ENCODE measurements at places on chromosomes 6 and 20.

DNA sequence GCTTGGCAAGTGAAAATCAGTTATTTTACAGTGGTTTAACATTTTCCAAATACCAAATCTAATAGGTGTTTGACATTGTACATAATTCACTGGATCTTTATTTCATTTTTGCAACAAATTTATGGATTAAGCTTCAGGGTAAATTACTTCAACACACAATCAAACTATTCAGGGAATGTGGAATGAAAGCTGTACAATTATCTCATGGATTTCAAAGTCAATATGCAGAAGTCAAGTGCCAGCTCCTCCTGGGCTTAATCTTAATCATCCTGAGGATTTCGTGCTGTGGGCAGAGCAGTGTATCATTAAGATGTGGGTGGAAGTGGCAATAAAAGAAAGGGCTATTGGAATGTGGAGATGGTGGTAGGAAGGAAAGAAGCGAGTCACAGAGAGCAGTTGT, 548.8 kb downstream of the COL12A1 start:
- no peak for DNase-seq

GRCh38 chr20:39960522-39961428, 728.3 kb downstream of the MAFB start:
- no peak for DNase-seq

GRCh38 chr6:159308198-159308597, 139.0 kb downstream of the FNDC1 start:
- no peak for DNase-seq

GRCh38 chr20:3209946-3210317, 634 bp downstream of the ITPA start:
- DNase-seq = no peak

GRCh38 chr6:116561377-116562018, 7.9 kb downstream of the CALHM4 start:
- DNase-seq = peak; percentile 24

DNA sequence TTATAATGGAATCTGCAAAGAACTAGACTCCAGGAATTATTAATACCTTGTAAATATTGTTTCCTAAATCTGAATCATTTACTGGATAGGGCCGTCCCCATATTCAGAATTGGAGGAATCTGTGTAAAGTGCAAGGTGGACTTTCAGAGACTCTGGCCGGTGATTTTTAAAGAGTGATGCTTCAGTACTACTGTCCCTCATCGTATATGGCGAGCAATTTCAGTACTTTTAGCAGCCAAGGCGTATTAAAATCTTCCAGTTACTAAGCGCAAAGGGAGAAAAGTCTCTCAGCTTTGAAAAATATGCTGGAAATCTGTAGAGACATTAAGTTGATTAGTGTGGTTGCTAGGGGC, 483 bp downstream of the SMIM26 start:
- DNase-seq = no peak

GRCh38 chr6:56663344-56663743, 20.7 kb upstream of the DST start:
- DNase-seq = no peak

GRCh38 chr6:149761438-149761837, 11.9 kb downstream of the PCMT1 start:
- no peak for DNase-seq

DNA sequence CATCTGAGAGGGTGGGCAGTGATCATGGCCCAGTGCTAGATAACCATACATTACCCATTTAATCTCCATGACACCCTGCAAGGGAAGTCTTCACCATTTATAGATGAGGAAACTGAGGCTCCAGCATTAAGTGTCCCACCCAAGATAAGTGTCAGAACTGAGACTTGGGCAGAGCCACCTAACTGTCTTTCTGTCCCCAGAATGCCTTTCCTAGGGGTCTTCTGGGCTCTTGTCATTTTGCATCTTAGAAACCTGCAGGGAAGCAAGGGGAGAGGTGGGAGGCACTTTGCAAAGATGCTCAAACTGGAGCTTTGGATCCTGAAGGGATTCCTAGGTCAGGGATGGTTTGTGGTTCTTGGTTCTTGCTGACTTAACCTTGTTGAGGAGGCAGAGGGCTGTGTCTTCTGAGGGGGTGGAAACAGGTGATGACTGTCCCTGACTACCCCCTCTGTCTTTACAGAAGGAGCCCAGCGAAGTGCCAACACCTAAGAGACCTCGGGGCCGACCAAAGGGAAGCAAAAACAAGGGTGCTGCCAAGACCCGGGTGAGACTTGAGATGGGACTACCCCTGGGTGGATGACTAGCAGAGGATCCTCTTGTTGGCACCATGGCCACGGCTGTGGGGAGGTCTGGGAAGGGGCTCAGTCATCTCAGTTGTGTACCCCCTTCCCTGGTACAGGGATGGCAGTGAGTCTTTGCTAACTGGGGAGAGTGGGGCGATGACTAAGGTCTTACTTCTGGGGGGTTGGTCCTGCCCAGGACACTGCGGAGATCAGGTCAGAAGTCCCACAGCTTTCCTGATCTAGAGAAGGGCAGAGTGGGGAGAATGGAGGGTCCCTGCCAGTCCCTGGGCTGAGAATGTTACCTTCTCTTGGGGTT, 5.8 kb downstream of the HMGA1 start:
- no peak for DNase-seq

DNA sequence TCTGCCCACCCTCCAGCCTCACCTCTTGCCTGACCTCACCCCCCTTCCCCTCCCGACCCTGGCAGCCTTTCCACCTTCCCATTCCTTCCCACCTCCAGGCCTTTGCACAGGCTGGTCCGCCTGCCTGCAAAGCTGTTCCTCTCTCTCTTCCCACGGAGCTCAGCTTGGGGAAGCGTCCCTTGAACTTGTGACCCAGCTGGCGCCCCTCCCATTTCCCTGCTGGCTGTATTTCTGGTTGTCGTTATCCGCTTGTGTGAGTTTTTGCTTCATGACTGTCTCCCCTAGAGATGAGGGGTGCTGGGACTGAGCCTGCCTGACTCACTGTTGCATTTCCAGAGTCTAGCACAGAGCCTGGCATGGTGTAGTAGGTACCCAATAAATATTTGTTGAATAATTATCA, 32.5 kb downstream of the VSTM2L start:
- no peak for DNase-seq

DNA sequence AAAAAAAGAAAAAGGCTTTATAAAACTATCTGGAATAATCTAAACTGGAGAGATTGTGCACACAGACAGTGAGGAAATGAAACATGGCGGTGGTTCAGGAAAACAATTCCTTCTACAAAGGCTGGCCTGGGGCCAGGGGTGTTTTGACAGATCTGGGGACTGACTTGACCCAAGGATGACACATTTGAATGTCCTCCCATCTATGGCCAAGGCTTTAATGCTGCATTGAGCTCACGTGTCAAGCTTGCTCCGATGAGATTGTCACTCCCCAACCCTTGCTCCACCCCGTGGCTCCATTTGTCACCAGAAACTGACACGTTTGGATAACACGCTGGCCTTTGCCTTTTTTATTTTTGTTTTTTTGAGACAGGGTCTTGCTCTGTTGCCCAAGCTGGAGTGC, 156.1 kb downstream of the ZFP64 start:
- no peak for DNase-seq

- DNase-seq = no peak
Observed at GRCh38 chr20:957544-957943, 41.4 kb upstream of the ANGPT4 start.
